T-cell (primary cell): ENCODE measurements at places on chromosomes 3 and 15.

GRCh38 chr3:161274691-161275298 lies 53.7 kb downstream of the NMD3 start:
- no peaks in the 10 kb centered on the region for H3K36me3 ChIP-seq
- H3K4me3 ChIP-seq: no peak overlapping the region
- H3K27ac ChIP-seq: no peak overlapping the region

- H3K27ac ChIP-seq: no peak overlapping the region
- peaks cover 6% of the 10 kb centered on the region for H3K4me1 ChIP-seq
Observed at GRCh38 chr3:124685067-124685466, 45.2 kb upstream of the UMPS start.

GRCh38 chr3:85726241-85726640 lies 767.5 kb downstream of the CADM2 start:
- DNase-seq: no peak
- no peak overlapping the region for H3K27ac ChIP-seq
- no peaks in the 10 kb centered on the region for H3K4me1 ChIP-seq

GRCh38 chr3:147318900-147319299 lies 87.4 kb downstream of the ZIC4 start:
- H3K4me3 ChIP-seq: no peak overlapping the region
- no peak overlapping the region for H3K27ac ChIP-seq
- no peaks in the 10 kb centered on the region for H3K4me1 ChIP-seq

- no peak overlapping the region for H3K27ac ChIP-seq
- H3K27me3 ChIP-seq: no peaks in the 10 kb centered on the region
- DNase-seq: no peak
Observed at GRCh38 chr15:63763476-63764123, 70.1 kb downstream of the HERC1 start.

- no peak for DNase-seq
- no peak overlapping the region for H3K27ac ChIP-seq
- no peak overlapping the region for H3K4me3 ChIP-seq
- no peaks in the 10 kb centered on the region for H3K27me3 ChIP-seq
Observed at GRCh38 chr3:16102905-16103364, 71.5 kb upstream of the GALNT15 start.

GRCh38 chr3:37493485-37494080 lies 319.2 kb upstream of the LRRFIP2 start:
- H3K27me3 ChIP-seq: no peaks in the 10 kb centered on the region
- H3K27ac ChIP-seq: no peak overlapping the region
- no peaks in the 10 kb centered on the region for H3K36me3 ChIP-seq
- H3K4me3 ChIP-seq: no peak overlapping the region

GRCh38 chr3:117596503-117596902 lies 886.9 kb downstream of the TUSC7 start:
- H3K4me1 ChIP-seq: no peaks in the 10 kb centered on the region
- H3K4me3 ChIP-seq: no peak overlapping the region
- no peaks in the 10 kb centered on the region for H3K27me3 ChIP-seq

- peaks cover under 1% of the 10 kb centered on the region for H3K4me1 ChIP-seq
- no peak for DNase-seq
- no peaks in the 10 kb centered on the region for H3K36me3 ChIP-seq
- no peak overlapping the region for H3K4me3 ChIP-seq
Observed at GRCh38 chr3:171333784-171334464, 126.3 kb downstream of the TNIK start.

DNA sequence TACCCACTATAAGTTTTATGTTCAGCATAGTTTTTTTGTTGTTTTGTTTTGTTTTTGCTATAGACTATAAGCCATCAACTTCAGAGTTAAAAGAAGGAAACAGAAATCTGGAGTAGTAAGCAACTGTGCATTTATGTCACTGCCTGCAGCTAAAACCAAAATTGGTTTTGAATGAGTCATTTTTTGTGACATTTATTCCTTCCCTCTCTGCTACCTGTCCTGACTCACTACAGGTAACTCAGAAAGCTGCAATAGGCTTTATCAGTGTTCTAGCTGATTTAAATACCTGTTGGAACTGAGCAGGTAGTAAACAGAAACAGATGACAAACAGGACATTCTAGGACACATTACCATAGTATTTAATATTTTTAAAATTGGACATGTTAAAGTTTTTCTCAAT lies 393.3 kb upstream of the WNT5A start:
- no peaks in the 10 kb centered on the region for H3K36me3 ChIP-seq
- DNase-seq: no peak
- H3K4me1 ChIP-seq: no peaks in the 10 kb centered on the region

DNA sequence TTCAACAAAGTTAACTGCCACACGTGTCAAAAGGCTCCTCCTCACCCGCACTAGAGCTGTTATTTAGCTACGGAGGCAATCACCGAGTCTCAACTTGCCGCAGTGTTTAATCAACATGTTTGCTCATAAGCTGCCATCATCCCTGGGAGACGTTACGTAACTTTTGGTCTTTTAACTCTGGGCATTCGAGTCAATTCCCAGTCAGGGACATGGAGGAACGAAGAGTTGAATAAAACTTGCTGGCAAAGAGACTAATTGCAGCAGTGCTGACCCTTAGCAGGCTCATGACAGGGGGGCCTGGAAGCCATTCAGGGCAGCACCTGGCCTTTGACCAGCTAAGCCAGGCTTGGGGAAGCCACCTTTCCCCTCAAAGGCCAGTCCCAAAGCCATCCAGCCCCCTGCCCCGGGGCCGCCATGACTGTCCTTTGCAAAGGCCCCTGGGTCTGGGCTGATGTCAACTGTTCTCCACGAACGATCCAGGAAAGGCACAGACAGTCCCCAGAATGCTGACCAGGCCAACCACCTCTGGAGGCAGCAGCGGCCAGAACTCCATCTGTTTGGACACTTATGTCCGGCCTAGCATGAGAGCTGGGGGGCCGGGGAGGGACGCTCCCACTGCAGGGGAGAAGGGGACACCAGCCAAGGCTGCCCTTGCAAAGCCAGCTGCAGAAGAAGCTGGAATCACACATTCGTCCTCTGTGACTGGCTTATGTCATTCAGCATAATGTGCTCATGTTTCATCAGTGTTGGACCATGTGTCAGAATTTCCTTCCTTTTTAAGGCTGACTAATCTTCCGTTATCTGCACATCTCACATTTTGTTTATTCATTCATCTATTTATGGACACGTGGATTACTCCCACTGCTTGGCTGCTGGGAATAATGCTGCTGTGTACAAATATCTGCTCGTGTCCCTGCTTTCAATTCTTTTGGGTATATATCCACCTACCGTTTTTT lies 43.7 kb downstream of the PCSK6 start:
- peaks cover 25% of the 10 kb centered on the region for H3K27me3 ChIP-seq
- no peak overlapping the region for H3K27ac ChIP-seq
- no peaks in the 10 kb centered on the region for H3K36me3 ChIP-seq
- no peak for DNase-seq
- no peak overlapping the region for H3K4me3 ChIP-seq

DNA sequence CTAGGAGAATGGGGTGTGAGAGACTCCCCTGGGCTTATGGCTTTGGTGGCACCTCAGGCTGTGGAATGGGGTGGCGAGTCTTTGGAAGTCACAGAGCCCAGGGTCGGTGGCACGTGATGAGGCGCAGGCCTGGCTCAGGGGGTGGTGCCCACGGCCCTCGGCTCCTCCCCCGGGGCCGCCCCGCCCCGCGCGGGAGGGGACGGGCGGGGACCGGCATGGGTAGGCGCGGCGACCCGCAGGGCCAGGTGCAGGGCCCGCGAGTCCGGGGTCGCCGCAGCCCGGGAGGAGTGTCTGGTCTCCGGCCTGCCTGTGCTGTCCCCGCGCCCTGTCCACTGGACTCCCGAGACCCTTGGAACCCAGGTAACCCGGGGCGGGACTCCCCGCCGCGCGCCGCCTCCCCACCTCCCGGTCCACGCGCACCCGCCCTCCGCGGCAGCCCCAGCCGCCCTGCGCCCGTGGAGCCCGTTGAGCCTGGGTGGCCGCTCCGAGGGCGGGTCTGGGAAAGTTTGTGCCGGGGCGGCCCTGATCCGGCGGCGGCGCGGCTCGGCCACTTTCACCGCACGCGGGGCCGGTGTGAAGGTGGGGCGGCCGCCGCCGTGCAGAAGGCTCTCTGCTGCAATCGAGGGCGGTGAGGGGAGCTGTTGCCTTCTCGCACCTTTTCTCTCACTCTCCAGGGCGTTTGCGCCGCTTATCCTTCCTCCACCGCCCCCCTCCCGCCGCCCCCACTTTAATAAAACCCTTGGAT lies at the start of gene PAQR5:
PAQR5 (plus strand) TSS at position 216 of the 745 bp plus-strand sequence. CDS start 61,169 bp downstream, outside the sequence.
- DNase-seq: no peak
- peaks cover 8% of the 10 kb centered on the region for H3K27me3 ChIP-seq
- no peak within 1 kb of the TSS for H3K4me3 ChIP-seq
- no peaks in the 10 kb centered on the region for H3K4me1 ChIP-seq
- no peak within 1 kb of the TSS for H3K27ac ChIP-seq

DNA sequence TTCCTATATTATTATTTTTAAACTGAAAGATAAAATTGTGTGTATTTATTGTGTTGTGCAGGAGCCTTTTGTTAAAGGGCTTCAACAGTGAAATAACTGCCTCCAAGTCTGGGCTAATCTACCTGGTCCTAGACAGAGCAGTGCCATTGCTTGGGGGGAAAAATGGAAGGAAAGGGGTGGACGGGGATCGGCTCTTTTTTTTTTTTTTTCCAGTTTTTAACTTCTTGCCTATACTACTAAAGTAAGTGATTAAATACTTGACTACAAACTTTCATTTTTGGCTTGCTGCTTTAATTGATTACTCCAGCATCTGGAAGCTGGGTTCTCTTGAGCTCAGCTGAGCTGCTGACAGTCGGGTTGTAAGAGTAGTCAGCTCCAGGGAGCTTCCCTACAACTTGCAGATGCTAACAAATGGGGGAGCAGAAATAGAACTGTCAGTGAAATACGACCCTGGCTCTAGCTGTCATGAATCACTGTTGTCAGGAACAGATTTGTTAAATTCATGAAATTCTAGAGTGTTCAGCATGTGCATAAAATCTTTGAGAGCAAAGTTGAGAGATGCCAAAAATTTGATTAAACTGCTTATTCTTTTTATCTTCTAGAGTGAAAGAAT lies 276.7 kb downstream of the ROBO1 start:
- no peaks in the 10 kb centered on the region for H3K27me3 ChIP-seq
- no peak overlapping the region for H3K4me3 ChIP-seq
- H3K27ac ChIP-seq: no peak overlapping the region
- no peak for DNase-seq

DNA sequence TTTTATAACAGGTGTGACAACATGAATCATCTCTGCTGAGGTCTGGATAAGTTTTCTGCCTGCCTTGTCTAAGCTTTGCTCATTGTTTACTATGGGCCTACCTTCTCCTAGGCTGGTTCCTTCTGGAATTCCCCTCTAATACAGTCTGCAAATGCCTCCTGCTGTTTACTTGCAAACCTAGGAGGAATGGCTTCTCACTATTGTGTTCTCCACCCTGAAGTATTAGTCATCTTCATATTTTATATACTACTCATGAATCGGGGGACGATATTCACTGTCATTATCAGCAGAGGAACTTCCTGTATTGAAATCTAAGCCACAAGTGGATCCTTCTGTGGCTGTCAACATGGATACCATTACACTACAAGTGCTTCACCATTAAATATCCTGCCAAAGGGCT lies 154.8 kb downstream of the PLCL2 start:
- peaks cover 3% of the 10 kb centered on the region for H3K4me1 ChIP-seq
- H3K27ac ChIP-seq: no peak overlapping the region
- H3K27me3 ChIP-seq: no peaks in the 10 kb centered on the region
- DNase-seq: no peak
- H3K4me3 ChIP-seq: no peak overlapping the region
- H3K36me3 ChIP-seq: no peaks in the 10 kb centered on the region

DNA sequence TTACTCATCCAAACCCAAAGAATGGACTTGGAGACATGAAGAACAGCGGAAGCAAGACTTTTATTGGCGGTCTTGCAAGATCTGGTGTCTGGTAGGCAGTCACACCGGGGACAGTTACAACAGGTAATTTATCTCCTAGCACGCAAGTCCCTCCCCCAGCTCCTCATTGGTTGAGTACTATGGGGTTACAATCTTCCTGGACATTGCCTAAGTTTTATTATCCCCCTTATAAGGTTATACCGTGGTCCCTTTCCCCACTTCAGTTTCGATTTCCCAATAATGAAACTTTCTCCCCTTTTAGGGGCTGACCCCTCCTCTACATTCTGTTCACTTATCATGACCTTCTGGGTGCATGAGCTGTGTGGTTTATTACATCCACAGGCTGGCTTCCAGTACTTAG lies 18.7 kb downstream of the ARL8B start:
- DNase-seq: no peak
- no peaks in the 10 kb centered on the region for H3K27me3 ChIP-seq
- H3K4me3 ChIP-seq: no peak overlapping the region
- H3K27ac ChIP-seq: no peak overlapping the region
- peaks cover 12% of the 10 kb centered on the region for H3K4me1 ChIP-seq

DNA sequence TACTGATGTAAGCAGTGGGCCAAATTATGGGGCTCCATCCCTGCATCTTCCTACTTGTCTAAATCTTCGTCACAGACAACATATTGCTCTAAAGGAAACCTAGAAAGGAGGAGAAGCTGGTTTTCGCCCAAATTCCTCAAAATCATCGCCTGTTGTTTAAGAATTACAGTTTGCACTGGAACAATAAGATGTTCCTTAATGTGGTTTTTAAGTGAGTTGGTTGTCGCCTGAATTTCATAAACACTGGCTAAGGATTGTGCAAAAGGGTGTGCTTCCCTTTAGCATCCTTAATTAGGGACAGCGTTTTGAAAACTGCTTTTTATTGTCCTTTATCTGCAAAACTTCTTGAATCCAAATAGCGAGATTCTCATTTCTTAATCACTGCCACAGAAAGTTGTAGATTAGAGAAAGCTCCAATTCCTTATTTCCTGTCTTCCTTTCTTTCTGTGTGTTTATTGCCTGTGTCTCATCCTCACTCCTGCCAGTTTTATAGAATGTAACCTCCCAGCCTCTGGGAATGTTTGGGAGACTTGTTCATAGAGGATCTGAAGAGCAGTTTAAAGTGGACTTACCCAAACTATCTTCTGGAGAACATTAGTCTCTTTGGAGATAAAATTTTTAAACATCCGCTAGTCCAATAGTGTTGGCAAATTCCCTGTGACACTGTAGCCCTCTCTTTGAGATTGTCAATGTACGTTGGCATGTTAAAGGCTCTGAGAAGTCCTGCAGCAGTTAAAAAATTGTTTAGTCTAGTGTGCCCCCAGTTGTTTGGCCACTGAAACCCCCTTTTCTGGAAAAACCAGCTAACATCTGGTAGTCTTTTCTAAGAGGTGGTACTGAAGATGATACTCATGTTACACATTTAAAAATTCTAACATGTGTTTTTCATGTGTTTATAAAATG lies 50.4 kb downstream of the FLNB start:
- no peak overlapping the region for H3K27ac ChIP-seq
- H3K4me1 ChIP-seq: peaks cover 7% of the 10 kb centered on the region

- no peaks in the 10 kb centered on the region for H3K27me3 ChIP-seq
- no peaks in the 10 kb centered on the region for H3K4me1 ChIP-seq
- H3K27ac ChIP-seq: no peak overlapping the region
- H3K36me3 ChIP-seq: no peaks in the 10 kb centered on the region
Observed at GRCh38 chr3:61807865-61808276, 246.5 kb downstream of the PTPRG start.

- no peak overlapping the region for H3K4me3 ChIP-seq
- H3K27me3 ChIP-seq: peaks cover 10% of the 10 kb centered on the region
- no peak overlapping the region for H3K27ac ChIP-seq
- H3K36me3 ChIP-seq: no peaks in the 10 kb centered on the region
- peak; percentile 42 for DNase-seq
Observed at GRCh38 chr3:10459954-10460754, 45.2 kb downstream of the ATP2B2 start.

- H3K4me3 ChIP-seq: no peak overlapping the region
- no peak for DNase-seq
- H3K36me3 ChIP-seq: no peaks in the 10 kb centered on the region
- H3K27me3 ChIP-seq: no peaks in the 10 kb centered on the region
Observed at GRCh38 chr15:77832874-77833273, 200.2 kb upstream of the LINGO1 start.

GRCh38 chr3:150607267-150608065 lies 4.3 kb downstream of the SELENOT start:
- H3K4me3 ChIP-seq: no peak overlapping the region
- no peaks in the 10 kb centered on the region for H3K36me3 ChIP-seq
- no peaks in the 10 kb centered on the region for H3K27me3 ChIP-seq
- H3K4me1 ChIP-seq: peaks cover 37% of the 10 kb centered on the region
